ENCODE measurements at places on chromosomes 5 and 9.

GRCh38 chr5:171867786-171868185, 82.2 kb downstream of the SMIM23 start:
- no peak for DNase-seq

- no peak for DNase-seq
These were observed 21.4 kb upstream of the CEP78 start for GRCh38 chr9:78214492-78214891.

DNA sequence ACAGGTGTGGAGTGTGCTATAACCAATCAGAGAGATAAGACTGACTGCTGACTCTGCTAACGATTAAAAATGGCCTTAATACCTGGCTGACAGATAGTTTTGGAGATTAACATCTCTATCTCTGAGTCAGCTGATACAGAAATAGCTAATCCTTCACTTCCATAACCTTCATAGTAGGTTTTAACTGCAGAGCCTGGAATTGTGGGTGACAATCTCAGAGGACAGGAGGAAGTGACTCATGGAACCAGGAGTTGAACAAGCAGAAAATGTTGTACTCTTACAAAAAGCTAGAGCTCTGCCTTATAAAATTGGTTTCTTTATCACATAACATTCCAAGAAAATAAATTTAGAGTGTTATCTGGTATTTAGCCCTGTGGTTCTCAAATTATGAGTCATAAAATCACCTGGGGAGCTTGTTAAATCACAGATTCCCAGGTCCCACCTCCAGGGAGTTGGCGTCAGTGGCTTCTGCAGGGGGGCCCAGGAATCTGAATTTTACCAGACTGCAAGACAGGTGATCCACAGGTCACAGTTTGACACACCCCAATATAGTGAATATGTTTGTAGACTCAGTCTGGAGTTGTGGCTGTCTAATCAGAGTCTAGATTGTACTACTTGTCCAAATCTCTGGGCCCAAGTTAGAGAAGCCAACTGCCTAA, 44.4 kb upstream of the AFAP1L1 start:
- DNase-seq = no peak

GRCh38 chr9:5531101-5531882, 21.0 kb downstream of the PDCD1LG2 start:
- no peak for DNase-seq

- DNase-seq = no peak
These were observed 643.6 kb downstream of the ACTL7B start for GRCh38 chr9:108212184-108212583.

DNA sequence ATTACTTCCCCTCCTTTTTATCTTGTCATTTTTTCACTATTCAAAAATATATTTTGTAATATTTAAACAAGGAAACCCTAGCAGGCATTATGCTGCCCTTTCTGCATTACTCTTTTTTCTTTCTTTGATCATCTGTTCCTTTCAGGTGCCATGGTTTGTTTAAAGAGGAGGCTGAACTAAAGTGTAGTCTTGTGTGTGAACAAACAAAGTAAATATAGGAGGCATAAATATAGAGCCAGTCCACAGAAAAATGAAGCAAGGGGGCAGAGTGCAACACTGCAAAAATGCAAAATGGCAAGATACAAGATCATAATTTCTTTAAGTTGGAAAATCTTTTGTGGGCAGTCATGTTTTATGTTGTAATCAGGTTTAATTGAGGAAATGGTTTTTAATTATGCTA, 947.3 kb upstream of the COX7C start:
- no peak for DNase-seq

- DNase-seq = no peak
These were observed 461.3 kb downstream of the ENC1 start for GRCh38 chr5:74179179-74179578.

DNA sequence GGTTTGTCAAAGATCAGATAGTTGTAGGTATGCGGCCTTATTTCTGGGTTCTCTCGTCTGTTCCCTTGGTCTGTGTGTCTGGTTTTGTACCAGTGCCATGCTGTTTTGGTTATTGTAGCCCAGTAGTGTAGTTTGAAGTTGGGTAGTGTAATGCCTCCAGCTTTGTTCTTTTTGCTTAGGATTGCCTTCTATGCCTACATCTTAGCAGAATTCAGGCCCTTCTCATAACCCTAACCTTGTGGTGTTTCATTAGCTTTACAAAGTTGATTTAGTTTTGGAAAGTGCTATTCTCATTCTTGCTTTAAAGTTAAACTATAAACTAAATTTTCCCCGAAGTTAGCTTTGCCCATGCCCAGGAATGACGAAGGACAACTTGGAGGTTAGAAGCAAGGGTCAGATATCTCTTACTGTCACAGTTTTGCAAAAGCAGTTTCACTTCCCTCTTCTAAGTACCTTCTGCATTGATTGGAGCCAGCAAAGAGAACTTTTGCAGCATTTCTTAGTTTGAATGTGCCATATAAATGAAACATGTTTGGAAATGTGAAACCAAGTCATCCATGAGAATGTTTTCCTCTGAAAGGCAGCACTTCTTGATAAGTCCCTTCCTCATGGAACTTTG, 274.3 kb upstream of the DMRT1 start:
- no peak for DNase-seq

DNA sequence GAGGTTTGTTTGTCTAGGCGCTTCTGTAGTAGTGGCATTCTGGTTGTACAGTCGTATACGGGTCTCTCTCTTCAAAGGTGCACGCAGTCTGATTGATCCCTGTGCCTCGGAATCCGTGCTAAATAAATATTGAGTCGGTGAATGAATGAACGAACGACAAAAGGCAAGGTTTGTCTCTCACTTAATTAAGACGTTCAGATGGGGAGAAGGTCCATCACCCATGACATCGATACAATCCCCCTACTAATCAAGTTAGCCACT, 500 bp upstream of the CREBRF start:
- no peak for DNase-seq

DNA sequence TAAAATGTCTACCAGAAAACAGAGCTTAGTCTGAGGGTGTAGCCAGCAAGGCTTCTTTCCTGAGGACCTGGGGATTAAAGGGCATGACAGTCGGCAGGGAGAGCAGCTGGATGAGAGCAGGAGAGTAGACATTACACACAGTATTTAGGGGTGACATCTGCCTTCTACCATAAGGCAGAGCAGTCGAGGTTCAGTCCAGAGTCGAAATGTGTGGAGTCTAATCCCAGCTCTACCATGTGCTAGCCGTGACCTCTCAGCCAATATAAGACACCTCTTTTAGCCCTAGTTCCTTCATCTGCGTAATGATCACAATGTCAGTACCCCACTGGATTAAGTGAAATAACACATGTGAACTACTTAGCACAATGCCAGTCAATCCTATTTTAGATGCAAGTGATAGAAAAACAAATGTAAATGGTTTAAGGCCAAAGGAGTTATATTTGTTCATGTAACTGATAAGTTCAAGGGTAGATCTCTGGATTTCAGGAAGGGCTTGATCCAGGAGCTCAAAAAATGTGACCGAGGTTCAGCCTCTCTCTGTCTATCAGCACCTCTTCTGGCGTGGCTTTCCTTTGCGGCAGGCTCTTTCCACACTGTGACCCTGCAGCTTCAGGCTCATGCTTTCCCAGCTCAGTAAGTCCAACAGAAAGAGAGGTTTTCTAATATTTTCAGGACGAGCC, 16.2 kb upstream of the CPLX2 start:
- no peak for DNase-seq

Data from activated T-helper 1 cell treated with Interleukin-2 at 50 U/mL for 16 hours (primary cell).